ENCODE measurements at places on chromosomes 1 and 21. TPM values are rescaled to one million over a fixed set of nuclear protein-coding genes. Genes with fewer than 3 reads are reported as not detected.

Gene ADGRB2
- 4.9 TPM for total RNA-seq

Gene RCC2
- 50.8 TPM for total RNA-seq

Gene KLHDC8A
- total RNA-seq: 0.75 TPM

Gene FAM72C
- 5.5 TPM for total RNA-seq

Gene GJA8
- total RNA-seq: not detected

Gene MYBPH
- total RNA-seq: not detected

All from A549 treated with Hydrocortisone at 1 μM for 4 hours (cell line).